ENCODE measurements at places on chromosomes 7 and 10.
A peak's percentile ranks its signal among the peaks of the same experiment; 100 is the strongest.

- DNase-seq = peak; percentile 18
Observed at GRCh38 chr7:138886501-138886917, 88.5 kb upstream of the ATP6V0A4 start.

GRCh38 chr10:15242261-15242840 lies 73.9 kb upstream of the NMT2 start:
- DNase-seq = no peak

DNA sequence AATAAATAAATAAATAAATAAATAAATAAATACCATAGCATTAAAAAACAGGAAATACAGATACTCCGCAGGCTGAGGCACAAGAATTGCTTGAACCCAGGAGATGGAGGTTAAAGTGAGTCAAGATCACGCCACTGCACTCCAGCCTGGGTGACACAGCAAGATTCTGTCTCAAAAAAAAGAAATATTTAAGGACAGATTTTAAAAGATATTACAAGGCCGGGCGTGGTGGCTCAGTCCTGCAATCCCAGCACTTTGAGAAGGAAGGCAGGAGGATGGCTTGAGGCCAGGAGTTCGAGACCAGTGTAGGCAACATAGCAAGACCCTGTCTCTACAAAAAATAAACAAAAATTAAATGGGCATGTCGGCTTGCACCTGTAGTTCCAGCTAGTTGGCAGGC lies 17.5 kb upstream of the SNX8 start:
- DNase-seq = no peak

DNA sequence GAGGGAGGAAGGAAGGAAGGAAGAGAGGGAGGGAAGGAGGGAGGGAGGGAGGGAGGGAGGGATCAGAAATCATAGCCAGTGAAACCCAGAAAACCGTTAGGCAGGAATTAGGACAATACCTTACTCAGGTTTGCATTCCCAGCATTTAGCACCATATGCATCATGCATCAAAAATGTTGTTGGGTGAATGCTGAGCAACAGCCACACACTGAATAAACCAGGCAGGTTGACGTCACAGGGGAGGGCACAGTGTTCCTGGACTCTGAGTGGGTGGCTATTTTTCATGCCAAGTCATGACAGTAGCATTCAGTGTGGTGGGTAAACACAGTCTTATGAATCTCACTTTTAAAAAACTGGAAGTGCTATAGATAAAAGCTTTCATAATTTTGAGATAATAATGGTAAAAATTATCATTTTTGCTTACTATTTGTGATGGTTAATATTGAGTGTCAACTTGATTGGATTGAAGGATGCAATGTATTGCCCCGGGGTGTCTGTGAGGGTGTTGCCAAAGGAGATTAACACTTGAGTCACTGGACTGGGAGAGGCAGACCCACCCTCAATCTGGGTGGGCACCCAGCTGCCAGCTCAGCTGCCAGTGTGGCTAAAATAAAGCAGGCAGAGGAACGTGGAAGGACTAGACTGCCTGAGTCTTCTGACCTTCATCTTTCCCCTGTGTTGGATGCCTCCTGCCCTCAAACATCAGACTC lies 199.1 kb upstream of the PRKCQ start:
- no peak for DNase-seq

DNA sequence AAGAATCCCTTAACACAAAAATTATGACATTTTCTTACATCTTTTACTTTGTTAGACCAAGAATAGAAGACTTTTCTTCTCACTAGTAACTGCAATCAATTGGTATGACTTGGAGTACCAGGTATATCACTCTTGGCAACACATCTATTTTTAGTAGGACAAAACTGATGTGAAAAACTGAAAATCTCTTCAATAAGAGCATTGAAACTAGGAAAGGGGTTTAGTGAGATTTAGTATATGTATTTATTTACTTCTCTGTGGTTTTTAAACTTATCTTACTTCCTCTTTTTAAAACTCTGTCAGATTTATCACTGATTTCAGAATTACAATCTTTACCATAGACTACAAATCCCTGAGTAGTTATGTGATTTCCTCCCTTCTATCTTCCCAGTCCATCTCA lies 366.2 kb downstream of the PCDH15 start:
- no peak for DNase-seq

All from NCI-H526 treated with DMSO at 0.1 percent for 48 hours (cell line).